ENCODE measurements at places on chromosomes 5 and 9.

DNA sequence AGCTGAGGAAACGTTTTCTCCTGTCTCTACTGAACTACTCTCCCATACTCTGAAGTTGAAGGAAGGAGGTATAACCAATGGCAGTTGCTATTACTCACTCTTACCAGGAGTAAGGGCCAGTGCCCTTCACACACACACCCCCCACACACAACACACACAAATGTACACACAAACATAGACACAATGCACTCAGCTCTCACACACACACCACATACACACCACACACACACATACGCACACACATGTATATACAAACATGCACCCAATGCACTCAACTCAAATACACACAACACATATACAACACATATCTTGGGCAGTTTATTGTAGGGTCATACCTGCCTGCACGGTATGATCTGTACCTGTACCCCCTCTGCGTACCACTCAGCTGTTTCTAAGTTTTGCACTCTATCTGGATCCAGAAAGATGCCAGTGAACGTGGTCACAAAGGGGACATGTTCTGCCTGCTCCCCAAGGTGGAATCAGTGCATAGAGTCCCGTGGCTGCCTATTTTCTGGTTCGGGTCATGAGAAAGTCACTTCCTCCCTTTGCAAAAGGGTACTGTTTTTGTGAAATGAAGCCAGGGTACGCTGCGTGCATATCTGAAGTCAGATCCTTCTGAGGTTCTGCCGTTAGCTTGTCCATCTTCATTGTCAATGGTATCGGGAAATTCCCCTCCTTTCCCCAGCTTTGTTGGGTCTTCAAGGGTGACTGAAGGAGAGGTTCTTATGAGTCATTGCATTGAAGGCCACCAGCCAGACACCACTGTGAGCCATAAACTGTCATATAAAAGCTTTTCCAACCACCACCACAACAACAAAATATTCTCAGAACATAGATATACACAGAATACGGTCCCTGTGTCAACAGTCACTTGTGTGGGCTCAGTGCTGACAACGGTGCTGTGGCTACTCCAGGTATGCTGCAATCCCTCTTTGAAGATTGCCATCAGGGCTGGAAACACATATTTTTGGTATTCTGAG, 131.9 kb downstream of the UGCG start:
- DNase-seq = peak; percentile 29

- no peak for DNase-seq
Measured at GRCh38 chr5:124726631-124727362, 19.6 kb downstream of the ZNF608 start.

- DNase-seq = no peak
Measured at GRCh38 chr5:26761446-26761845, 276.9 kb downstream of the CDH9 start.

DNA sequence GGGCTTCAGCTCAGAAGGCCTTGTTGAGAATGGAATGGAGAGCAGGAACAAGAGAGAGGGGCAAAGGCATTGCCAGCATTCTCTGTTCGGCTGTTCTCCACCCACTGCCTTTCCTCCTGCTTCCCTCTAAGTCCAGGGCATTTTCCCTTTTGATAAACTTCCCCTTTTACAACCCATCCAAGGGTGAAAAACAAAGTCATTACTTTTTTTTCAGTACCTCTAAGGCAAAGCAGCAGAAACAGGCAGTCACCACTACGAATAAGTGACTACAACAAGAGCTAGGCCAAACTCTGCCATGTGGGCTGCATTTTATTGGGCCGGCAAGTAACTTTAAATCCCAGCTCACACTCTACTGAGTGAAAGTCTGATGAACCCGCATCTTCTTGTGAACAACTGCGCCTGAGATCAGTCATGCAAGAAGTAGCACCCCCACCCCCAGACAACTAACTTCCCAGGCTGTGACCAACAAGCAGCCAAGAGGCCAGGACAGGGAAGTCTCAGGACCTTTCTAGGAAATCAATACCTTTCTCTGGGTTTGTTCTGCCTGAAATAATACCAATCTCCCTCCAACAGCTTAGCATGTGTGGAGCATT, 13.1 kb downstream of the IL7R start:
- no peak for DNase-seq

DNA sequence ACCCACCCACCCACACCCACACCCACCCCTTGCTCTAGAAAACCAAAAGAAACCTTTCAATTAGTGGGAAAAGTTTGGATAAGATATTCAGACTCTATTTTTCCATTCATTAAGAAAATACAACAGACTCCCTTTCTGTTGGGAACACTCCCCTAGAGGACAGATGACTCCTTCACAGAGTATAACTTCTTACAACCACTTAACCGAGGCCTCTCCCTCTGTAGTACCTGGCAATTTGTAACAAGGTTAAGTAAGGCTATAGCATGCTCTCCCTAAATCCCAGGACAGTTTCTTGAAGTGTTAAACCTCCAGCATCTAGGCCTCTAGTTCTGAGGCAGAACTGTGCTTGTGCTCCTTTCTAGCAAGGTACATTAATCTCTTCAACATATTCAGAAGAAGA, 75.9 kb upstream of the NR5A1 start:
- DNase-seq = no peak

GRCh38 chr5:5658226-5658625, 235.7 kb downstream of the ICE1 start:
- no peak for DNase-seq

DNA sequence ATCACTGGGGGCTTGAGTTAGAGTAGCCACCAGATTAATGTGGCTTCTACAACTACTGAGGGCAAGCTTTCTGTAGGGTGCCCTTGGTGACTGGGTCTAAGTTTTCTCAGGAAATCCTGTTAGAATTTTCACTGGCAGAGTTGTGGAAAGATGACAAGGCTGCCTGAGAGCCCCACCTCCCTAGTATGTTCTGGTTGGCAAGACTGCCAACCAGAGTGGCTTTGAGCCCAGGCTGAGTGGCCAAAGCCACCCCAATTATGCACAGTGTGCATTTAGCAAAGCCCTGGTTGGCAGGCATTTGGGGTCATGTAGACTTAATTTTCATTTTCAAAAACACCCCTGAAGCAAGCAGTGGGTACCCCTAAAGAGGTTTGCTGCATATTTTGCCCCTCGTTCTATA, 136.7 kb upstream of the HAPLN1 start:
- no peak for DNase-seq

GRCh38 chr5:116834796-116835515, 260.3 kb upstream of the SEMA6A start:
- DNase-seq = no peak

GRCh38 chr5:135454946-135455345, 2.8 kb upstream of the TIFAB start:
- no peak for DNase-seq

DNA sequence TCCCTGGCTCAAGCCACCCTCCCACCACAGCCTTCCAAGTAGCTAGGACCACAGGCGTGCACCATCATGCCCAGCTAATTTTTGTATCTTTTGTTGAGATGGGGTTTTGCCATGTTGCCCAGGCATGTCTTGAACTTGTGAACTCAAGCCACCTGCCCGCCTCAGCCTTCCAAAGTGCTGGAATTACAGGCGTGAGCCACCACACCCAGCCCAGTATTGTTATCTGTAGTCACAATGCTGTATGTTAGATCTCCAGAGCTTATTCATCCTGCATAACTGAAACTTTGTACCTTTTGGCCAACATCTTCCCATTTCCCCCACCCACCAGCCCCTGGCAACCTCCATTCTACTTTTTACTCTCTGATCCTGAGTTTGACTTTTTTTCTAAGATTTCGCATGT, 37.5 kb downstream of the CREBRF start:
- no peak for DNase-seq

- no peak for DNase-seq
Measured at GRCh38 chr5:57416278-57416994, 66.2 kb downstream of the ACTBL2 start.

- no peak for DNase-seq
Measured at GRCh38 chr9:137310189-137311052, 8.3 kb upstream of the NRARP start.

GRCh38 chr5:44294516-44294915, 94.7 kb downstream of the FGF10 start:
- no peak for DNase-seq

DNA sequence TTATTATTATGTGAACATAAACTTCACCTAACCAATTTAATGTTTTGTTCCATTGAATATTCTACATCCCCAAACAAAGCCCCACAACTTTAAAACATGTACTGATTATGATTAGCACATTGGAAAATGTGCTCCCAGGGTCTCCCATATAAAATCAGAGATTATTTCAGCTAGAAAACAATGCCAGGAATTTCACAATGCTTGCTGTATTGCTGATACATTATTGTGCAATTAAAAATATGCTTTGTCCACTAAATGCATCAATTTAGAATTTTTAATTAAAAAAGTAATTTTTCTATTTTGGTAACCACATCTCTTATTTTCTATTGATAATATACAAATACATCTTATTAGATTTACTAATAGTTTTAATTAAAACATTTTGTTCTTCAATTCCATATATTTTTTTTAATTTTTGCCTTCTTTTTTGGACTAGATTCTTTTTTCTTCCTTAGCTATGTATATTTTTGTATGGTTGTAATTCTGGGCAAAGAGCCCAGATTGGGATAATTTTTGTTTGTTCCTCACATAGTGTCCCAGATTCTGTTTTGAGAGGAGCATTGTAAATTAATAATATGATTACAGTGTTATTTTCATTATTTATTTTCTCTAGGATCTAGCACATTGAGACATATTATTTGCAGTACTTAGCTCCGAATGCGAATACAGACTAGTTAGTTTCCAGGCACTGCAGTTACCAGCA, 241.5 kb upstream of the CDH18 start:
- no peak for DNase-seq

- DNase-seq = no peak
Measured at GRCh38 chr5:37771731-37772130, 68.1 kb downstream of the GDNF start.
